Immature natural killer cell (primary cell): ENCODE measurements at places on chromosomes 5 and 9. TPM values are rescaled to one million over a fixed set of nuclear protein-coding genes. Genes with fewer than 3 reads are reported as not detected.
A peak's percentile ranks its signal among the peaks of the same experiment; 100 is the strongest.

GRCh38 chr5:145471026-145471425, 364.1 kb downstream of the PRELID2 start:
- no peaks in the 10 kb centered on the region for H3K27me3 ChIP-seq
- no peak for DNase-seq
- no peaks in the 10 kb centered on the region for H3K4me1 ChIP-seq
- H3K4me3 ChIP-seq: no peak overlapping the region
- no peak overlapping the region for H3K27ac ChIP-seq

GRCh38 chr5:3729631-3730030, 134.0 kb downstream of the IRX1 start:
- no peak overlapping the region for H3K4me3 ChIP-seq
- H3K27me3 ChIP-seq: peaks cover 4% of the 10 kb centered on the region
- no peaks in the 10 kb centered on the region for H3K36me3 ChIP-seq

- no peaks in the 10 kb centered on the region for H3K27me3 ChIP-seq
- DNase-seq: no peak
- no peaks in the 10 kb centered on the region for H3K4me1 ChIP-seq
- H3K4me3 ChIP-seq: no peak overlapping the region
- H3K36me3 ChIP-seq: no peaks in the 10 kb centered on the region
- no peak overlapping the region for H3K27ac ChIP-seq
Measured at GRCh38 chr5:13358342-13358741, 586.1 kb downstream of the DNAH5 start.

GRCh38 chr5:61177070-61177469, 14.8 kb upstream of the SMIM15 start:
- H3K4me1 ChIP-seq: peaks cover 5% of the 10 kb centered on the region
- H3K27me3 ChIP-seq: peaks cover 1% of the 10 kb centered on the region
- H3K36me3 ChIP-seq: no peaks in the 10 kb centered on the region
- no peak overlapping the region for H3K27ac ChIP-seq
- no peak for DNase-seq

- DNase-seq: no peak
- H3K36me3 ChIP-seq: no peaks in the 10 kb centered on the region
- peaks cover 17% of the 10 kb centered on the region for H3K4me1 ChIP-seq
- peaks cover 31% of the 10 kb centered on the region for H3K27me3 ChIP-seq
- H3K4me3 ChIP-seq: no peak overlapping the region
Measured at GRCh38 chr9:84671586-84672521, 2.3 kb downstream of the NTRK2 start.

GRCh38 chr9:130174920-130175321, 2.7 kb downstream of the NCS1 start:
- peak overlapping the region; percentile 66 for H3K4me3 ChIP-seq
- DNase-seq: no peak
- H3K27me3 ChIP-seq: peaks cover 6% of the 10 kb centered on the region
- H3K36me3 ChIP-seq: no peaks in the 10 kb centered on the region
- H3K27ac ChIP-seq: no peak overlapping the region

GRCh38 chr5:143251946-143252345, 151.5 kb downstream of the NR3C1 start:
- no peaks in the 10 kb centered on the region for H3K4me1 ChIP-seq
- H3K4me3 ChIP-seq: no peak overlapping the region
- H3K27ac ChIP-seq: no peak overlapping the region

GRCh38 chr9:138050472-138051330, 173.1 kb downstream of the CACNA1B start:
- no peak for DNase-seq
- no peak overlapping the region for H3K4me3 ChIP-seq
- no peaks in the 10 kb centered on the region for H3K36me3 ChIP-seq
- H3K27me3 ChIP-seq: no peaks in the 10 kb centered on the region
- no peaks in the 10 kb centered on the region for H3K4me1 ChIP-seq

- H3K27ac ChIP-seq: no peak overlapping the region
- H3K36me3 ChIP-seq: no peaks in the 10 kb centered on the region
- DNase-seq: no peak
- no peak overlapping the region for H3K4me3 ChIP-seq
- peaks cover 2% of the 10 kb centered on the region for H3K27me3 ChIP-seq
- no peaks in the 10 kb centered on the region for H3K4me1 ChIP-seq
Measured at GRCh38 chr9:84481231-84481630, 140.7 kb upstream of the SLC28A3 start.

DNA sequence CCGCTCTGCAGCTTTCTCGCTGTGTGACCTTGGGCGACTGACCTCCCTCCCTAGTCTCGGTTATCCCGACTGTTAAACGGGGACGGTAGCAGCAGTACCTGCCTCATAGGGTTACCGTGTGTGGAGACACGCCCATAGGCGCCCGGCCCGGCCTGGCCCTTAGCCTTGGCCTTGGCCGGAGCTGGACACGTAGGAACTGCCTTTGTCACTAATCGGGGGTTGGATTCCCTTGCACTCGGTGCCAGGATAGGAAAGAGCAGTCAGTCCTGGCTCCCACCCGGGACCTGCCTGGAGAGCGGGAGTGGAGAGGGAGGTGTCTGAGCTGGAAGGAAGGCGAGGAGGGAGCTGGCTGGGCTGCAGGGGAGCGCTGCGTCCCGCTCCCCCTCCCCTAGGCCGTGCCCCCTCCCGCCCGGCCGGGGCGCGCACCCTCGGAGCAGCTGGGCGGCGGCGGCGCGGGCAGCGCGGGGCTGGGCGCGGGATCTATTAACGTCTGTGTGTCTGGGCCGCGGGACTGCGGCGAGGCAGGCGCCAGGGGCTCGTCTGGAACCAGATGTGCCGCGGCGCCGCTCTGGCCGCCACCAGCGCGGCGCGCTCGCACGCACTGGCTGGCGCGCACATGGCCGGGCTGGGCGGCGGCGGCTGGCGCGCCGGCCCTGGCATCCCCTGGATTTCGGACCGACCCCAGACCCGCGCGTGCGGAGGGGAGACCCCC, 31.7 kb downstream of the PRRX2 start:
- no peak overlapping the region for H3K4me3 ChIP-seq
- H3K36me3 ChIP-seq: no peaks in the 10 kb centered on the region
- H3K27me3 ChIP-seq: peaks cover 10% of the 10 kb centered on the region
- no peaks in the 10 kb centered on the region for H3K4me1 ChIP-seq
- no peak for DNase-seq

DNA sequence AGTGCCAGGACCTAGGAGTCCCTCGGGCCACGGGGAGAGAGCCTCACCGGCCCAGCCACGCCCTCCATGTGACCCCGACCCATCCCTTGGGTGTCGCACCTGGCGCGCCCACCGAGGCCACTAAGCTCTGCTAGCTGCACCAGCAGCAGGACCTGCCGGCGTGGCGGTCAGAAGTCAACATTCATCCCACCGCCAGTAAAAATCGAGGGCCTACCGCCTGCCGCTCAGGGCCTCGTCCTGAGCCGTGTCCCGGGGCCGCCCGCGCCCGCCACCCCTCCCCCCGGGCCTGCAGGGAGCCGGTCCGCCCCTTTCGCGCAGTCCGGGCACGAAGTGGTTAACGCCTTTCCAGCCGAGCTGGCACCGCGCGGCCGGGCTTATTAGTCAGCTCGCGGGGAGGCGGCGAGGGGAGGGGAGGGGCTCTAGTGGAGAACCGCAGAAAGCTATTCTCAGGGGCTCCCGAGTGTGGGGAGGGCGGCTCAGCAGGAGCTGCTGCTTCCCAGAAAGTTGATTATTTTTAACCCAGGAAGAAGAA, 124.4 kb downstream of the C9orf50 start:
- H3K27me3 ChIP-seq: no peaks in the 10 kb centered on the region
- peak overlapping the region; percentile 90 for H3K27ac ChIP-seq
- peaks cover 19% of the 10 kb centered on the region for H3K4me1 ChIP-seq
- H3K36me3 ChIP-seq: no peaks in the 10 kb centered on the region
- peak; percentile 65 for DNase-seq

- H3K36me3 ChIP-seq: no peaks in the 10 kb centered on the region
- H3K27ac ChIP-seq: no peak within 1 kb of the TSS
- no peaks in the 10 kb centered on the region for H3K4me1 ChIP-seq
- H3K4me3 ChIP-seq: no peak within 1 kb of the TSS
Measured at GRCh38 chr9:5185220-5185840, at the start of gene INSL6. Gene INSL6, minus strand, starts transcription at chr9:5185639. Its CDS starts 37 bp downstream, at chr9:5185602.

- peaks cover 3% of the 10 kb centered on the region for H3K27me3 ChIP-seq
- H3K4me3 ChIP-seq: no peak overlapping the region
- DNase-seq: no peak
- no peaks in the 10 kb centered on the region for H3K4me1 ChIP-seq
Measured at GRCh38 chr9:135014311-135015010, 73.0 kb upstream of the OLFM1 start.

DNA sequence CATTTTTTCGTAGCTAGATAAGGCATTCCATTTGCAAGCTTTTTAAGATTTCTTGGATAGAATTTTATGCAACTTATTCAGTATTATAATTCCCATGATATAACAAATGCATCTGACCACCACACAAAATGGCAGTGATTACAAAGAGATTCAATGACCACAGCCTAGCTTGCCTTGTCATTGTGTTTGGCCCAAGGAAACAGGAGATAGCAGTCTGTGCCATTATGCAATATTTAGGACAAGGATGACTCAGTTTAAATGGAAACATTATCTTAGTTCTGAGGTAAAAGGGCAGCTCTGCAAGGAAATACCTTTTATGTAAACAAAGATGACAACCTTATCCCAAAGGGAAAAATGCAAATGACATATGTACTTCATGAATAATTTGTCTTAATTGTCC, 89.8 kb downstream of the NUDT12 start:
- no peak for DNase-seq
- H3K36me3 ChIP-seq: no peaks in the 10 kb centered on the region
- H3K27ac ChIP-seq: no peak overlapping the region
- H3K4me3 ChIP-seq: no peak overlapping the region

DNA sequence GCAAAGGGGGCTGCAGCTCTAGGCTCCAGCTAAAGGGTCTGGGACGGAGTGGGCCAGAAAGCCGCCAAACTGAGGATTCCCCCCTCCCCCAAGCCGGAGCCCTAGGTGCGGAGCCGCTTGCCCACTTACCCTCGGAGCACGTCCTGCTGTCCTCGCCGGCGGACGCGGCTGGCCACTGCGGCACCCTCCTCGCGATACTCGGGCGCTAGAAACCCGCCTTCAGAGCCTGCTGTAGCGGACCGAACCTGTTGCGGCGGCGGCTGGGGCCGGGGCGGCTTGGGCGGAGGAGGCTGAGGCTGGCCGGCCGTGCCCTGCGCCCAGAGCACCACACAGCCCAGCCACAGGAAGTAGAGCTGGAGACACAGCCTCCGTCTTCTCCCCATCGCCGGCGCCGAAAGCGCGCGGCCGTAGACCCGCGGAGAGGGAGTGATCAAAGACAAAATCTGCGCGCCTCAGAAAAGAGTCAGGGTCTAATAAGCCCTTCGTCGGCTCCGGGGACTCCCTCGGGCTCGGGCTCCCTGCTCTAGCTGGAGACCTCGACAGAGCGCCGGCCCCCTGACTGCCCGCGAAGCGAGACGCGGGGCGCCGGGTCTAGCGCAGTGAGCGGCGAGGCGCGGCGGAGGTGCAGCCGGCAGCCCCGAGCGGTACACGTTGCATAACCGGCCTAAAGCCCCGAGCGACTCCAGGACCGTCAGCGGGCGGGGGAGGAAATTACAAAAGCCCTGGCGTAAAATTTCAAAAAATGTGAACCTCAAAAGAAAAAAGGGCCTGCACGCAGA, 635 bp downstream of the FBN2 start:
- no peaks in the 10 kb centered on the region for H3K4me1 ChIP-seq
- H3K27me3 ChIP-seq: peaks cover 10% of the 10 kb centered on the region
- no peaks in the 10 kb centered on the region for H3K36me3 ChIP-seq
- H3K27ac ChIP-seq: no peak overlapping the region

GRCh38 chr9:114619191-114619761, 8.2 kb downstream of the TMEM268 start:
- peak; percentile 17 for DNase-seq
- H3K27ac ChIP-seq: peak overlapping the region; percentile 93
- H3K36me3 ChIP-seq: peaks cover 12% of the 10 kb centered on the region
- H3K27me3 ChIP-seq: peaks cover 5% of the 10 kb centered on the region

- H3K27me3 ChIP-seq: peaks cover 3% of the 10 kb centered on the region
- H3K36me3 ChIP-seq: no peaks in the 10 kb centered on the region
- H3K4me1 ChIP-seq: no peaks in the 10 kb centered on the region
- DNase-seq: no peak
- H3K4me3 ChIP-seq: no peak overlapping the region
- H3K27ac ChIP-seq: no peak overlapping the region
Measured at GRCh38 chr9:69412741-69413150, 87.7 kb downstream of the ENTREP1 start.

- H3K36me3 ChIP-seq: no peaks in the 10 kb centered on the region
- DNase-seq: no peak
- no peaks in the 10 kb centered on the region for H3K4me1 ChIP-seq
- H3K27ac ChIP-seq: no peak overlapping the region
- no peak overlapping the region for H3K4me3 ChIP-seq
Measured at GRCh38 chr5:3075309-3075708, 323.8 kb upstream of the IRX2 start.

GRCh38 chr9:69168709-69169217, 5.3 kb upstream of the TJP2 start:
- H3K4me1 ChIP-seq: peaks cover 16% of the 10 kb centered on the region
- H3K27me3 ChIP-seq: peaks cover 2% of the 10 kb centered on the region
- peak overlapping the region; percentile 83 for H3K27ac ChIP-seq
- H3K4me3 ChIP-seq: peak overlapping the region; percentile 94
- H3K36me3 ChIP-seq: no peaks in the 10 kb centered on the region
- DNase-seq: peak; percentile 24

- peaks cover 2% of the 10 kb centered on the region for H3K27me3 ChIP-seq
- H3K4me3 ChIP-seq: no peak overlapping the region
- peaks cover 43% of the 10 kb centered on the region for H3K36me3 ChIP-seq
Measured at GRCh38 chr9:4844056-4844838, 51.5 kb downstream of the RCL1 start.

DNA sequence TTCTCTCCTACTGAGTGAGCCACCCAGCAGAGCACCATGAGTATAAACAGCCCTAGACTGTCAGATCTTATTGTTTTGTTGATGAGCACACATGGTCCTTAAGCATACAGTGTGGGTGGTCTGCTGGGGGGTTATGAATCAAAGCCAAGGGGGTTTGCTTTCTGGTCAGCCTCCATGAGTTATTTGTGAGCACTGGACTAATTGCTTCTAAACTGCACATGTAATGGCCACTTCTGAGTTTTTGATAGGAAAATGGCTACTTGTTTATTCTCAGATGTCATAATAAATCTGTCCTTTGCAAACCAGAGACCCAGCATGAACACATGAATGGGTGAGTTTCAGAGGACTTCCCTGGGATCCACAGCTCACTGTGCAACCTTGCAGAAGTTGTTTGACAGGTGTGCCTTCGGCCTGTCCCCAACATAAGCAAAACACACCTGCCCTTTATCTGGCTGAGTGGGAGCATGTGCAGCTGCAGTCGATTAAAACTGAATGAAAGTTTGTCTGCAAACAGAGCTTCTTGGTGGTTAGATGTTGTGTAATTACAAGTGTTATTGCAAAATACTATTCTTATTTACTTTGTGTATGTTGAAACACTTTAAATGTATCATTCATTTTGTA, 35.9 kb downstream of the MAMDC2 start:
- no peaks in the 10 kb centered on the region for H3K36me3 ChIP-seq
- no peak overlapping the region for H3K27ac ChIP-seq
- H3K4me1 ChIP-seq: peaks cover 7% of the 10 kb centered on the region
- no peak overlapping the region for H3K4me3 ChIP-seq

- no peak overlapping the region for H3K27ac ChIP-seq
- H3K27me3 ChIP-seq: no peaks in the 10 kb centered on the region
- no peaks in the 10 kb centered on the region for H3K36me3 ChIP-seq
- H3K4me1 ChIP-seq: no peaks in the 10 kb centered on the region
Measured at GRCh38 chr5:37926732-37927131, 86.9 kb upstream of the GDNF start.

Gene PTGS1
- polyA plus RNA-seq: 1.8 TPM

Gene GPR21
- not detected for polyA plus RNA-seq

Gene IRF1
- 460 TPM for polyA plus RNA-seq

Gene AFF4
- 11.7 TPM for polyA plus RNA-seq

Gene ZBTB34
- polyA plus RNA-seq: 0.96 TPM

Gene DNM1
- 0.32 TPM for polyA plus RNA-seq

Gene ROR2
- not detected for polyA plus RNA-seq

Gene ST8SIA4
- 15.7 TPM for polyA plus RNA-seq
